Caki2 (cell line): ENCODE measurements at places on chromosomes 16 and 17.

DNA sequence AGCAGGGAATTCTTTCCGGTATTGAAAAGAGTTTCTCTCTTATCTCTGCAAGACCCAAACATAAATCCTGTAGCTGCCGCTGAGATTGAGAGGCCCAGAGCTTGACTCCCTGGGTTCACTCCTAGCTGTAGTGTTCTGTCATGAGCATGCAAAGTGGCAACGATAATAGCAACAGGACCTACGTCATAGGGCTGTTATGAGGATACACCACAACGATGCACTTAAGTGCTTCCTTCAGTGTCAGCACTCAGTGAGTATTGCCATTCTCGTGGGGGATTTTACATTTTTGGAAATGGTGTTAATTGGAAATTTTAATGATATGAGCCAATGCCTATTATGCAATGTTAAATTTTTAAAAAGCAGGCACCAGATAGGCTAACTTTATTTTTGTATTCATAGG lies 199.8 kb downstream of the CYLD start:
- DNase-seq, result no peak

- DNase-seq, result no peak
Measured at GRCh38 chr16:73012341-73012740, 35.6 kb downstream of the ZFHX3 start.

DNA sequence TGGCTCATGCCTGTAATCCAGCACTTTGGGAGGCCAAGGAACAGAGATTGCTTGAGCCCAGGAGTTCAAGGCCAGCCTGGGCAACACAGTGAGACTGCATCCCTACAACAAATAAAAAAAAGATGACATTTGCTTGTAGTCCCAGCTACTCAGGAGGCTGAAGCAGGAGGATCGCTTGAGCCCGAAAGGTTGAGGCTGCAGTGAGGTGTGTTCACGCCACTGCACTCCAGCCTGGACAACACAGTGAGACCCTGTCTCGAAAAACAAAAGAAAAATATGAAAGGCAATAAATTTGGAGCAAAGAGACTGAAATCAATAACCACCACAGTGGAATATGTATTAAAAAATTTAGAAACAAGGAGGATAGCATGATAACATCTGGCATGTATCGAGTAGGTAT lies 143.8 kb upstream of the RBL2 start:
- no peak for DNase-seq

DNA sequence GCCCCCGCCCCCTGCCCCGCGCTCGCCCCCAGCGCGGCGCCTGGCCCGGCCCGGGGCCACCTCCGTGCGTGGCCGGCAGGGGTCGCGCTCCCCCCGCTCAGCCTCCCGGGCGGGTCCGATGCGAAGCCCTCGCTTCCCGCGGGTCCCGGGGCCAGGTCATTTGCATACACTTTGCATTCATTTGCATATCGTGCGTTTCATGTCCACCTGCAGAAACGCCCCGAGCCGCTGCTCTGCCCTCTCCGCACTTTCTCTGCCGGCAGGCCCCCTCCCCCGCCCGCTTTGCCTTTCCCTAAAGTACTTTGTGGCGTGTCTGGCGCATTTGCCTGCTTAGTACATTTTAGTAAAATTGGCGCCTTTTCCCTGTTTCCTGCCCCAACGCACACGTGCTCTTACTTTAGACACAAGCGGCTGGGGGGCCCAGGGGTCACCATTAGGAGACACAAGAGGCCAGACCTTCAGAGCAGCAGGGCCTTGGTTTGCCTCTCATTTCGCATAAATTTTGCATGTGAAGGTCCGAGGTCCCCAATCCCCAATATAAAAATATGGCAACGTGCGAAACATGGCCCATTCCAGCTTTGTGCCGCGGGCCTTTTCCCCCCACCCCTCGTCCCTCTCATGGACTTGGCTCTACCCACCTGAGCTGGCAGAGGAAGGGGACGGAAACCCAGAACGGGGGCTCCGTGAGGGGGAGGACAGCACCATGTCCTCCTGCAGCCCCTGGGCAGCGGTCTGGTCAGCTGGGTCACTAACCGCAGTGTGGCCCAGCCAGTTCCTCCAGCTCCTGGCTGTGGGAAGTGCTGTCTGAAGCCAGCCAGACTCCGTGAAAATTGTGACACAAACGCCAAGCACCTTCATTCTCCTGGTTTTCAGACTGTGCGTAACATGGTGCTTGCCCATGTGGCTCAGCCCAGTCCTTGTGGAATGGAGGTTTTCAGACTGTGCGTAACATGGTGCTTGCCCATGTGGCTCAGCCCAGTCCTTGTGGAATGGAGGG lies 34.8 kb downstream of the CBFA2T3 start:
- no peak for DNase-seq

- DNase-seq, result no peak
Measured at GRCh38 chr17:72255481-72255880, 134.7 kb downstream of the SOX9 start.

DNA sequence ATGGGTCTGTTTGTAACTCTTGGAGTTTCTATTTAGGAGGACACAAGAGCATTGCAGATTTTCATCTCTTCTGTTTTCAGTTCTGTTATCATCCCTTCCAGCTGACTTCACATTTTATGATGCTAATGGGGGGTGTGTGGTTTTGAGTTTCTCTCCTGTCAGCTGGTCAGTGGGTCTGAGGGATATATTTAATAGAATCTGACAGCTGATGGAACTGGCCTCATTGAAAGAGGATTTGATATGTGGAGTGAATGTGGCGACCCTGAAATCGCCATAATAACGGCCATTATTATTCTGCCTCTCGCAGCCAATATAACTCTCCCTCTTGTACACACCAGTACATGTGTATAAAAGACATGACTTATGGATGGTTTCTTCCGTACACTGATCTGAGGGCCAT lies 128.1 kb downstream of the SALL1 start:
- no peak for DNase-seq

- DNase-seq, result no peak
Measured at GRCh38 chr17:40791787-40792436, 7.8 kb downstream of the KRT28 start.

DNA sequence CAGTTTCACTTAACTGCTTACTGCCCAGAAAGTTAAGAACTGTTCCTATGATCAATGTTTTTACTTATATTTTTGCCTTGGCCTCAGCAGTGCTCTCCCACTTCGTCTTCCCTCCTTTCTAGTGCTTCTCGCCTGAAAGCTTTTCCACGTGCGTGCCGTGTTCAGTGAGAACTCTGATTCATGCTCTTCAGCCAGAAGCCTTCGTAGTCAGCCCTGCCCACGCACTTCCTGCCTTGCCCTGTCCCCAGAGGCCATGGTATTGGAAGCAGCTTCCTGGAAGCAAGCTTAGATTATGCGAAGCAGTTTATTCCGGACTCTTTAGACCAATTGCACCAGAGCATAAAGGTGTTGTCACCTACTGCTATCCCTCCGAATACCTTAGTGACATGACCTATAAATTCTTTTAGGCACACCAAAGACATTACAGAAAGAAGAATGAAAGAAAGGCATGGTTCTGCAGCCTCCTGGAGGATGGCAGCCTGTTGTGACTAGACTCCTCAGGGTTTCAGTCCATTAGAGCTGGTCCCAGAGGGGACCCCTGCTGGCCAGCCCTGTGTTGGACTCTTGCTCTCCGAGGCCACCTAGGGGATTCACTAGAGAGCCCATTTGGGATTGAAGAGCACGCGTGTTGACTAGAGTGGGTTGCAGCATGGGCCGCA lies 105.2 kb downstream of the RPTOR start:
- DNase-seq, result peak; percentile 44

GRCh38 chr16:57284209-57284951 lies at the start of gene PLLP:
Gene PLLP (minus strand): TSS chr16:57284672. CDS start chr16:57284540, 132 bp downstream.
- peak; percentile 67 for DNase-seq

DNA sequence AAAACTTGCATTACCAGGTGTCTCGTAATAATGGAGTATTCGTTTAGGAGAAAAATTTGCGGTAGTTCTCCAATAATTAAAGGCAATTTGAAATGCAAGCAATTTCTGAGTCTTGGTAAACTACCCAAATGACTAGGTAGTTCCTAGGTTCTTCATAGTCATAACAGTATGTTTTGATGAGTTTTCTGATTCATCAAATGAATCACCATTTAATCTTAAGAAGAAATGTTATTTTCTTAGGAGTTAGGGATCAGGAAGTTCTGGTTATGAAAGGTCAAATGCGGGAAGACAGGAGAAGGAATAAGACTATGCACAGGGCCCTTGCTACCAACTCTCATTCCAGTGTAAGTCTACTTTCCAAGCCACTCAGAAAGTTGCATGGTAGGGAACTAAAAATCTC lies 221.5 kb upstream of the SOX9 start:
- peak; percentile 22 for DNase-seq

- DNase-seq, result no peak
Measured at GRCh38 chr16:61277849-61278248, 758.4 kb downstream of the CDH8 start.

GRCh38 chr16:69937465-69937951 lies 13.6 kb upstream of the CLEC18A start:
- DNase-seq, result no peak

DNA sequence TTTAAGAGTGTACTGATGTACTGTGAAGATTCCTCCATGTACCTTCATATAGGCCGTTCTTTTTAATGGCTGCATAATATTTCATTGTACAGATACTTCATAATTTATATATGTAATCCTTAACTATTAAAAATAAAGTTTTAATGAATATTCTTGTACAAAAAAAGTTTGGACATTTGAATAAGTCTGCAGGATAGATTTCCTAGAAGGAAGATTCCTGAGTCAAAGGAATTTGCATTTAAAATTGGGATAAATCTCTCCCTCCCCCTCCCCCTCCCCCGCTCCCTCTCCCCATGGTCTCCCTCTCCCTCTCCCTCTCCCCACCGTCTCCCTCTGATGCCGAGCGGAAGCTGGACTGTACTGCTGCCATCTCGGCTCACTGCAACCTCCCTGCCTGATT lies 15.6 kb upstream of the SLC13A2 start:
- no peak for DNase-seq

GRCh38 chr17:10010752-10011151 lies 105.7 kb upstream of the RCVRN start:
- no peak for DNase-seq

- no peak for DNase-seq
Measured at GRCh38 chr16:57592591-57593003, 35.8 kb upstream of the ADGRG1 start.

DNA sequence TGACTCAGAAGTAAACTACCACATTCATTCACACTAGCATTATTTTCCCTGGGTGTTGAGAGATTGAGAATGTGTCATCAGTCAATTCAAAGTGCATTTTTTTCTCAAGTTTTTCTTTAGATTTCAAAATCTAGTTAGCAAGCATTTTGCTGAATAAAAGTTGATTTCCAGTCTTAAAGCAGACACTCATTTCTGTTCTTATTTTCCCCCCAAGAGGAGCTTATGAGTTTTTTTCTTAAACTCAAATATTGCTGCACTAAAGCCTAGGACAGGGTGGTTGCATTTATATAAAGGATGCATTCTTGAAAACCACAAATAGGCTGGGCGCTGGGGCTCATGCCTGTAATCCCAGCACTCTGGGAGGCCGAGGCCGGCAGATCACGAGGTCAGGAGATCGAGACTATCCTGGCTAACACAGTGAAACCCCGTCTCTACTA lies 15.3 kb downstream of the CDH3 start:
- DNase-seq, result no peak

- no peak for DNase-seq
Measured at GRCh38 chr16:12719972-12720371, 83.7 kb downstream of the CPPED1 start.

DNA sequence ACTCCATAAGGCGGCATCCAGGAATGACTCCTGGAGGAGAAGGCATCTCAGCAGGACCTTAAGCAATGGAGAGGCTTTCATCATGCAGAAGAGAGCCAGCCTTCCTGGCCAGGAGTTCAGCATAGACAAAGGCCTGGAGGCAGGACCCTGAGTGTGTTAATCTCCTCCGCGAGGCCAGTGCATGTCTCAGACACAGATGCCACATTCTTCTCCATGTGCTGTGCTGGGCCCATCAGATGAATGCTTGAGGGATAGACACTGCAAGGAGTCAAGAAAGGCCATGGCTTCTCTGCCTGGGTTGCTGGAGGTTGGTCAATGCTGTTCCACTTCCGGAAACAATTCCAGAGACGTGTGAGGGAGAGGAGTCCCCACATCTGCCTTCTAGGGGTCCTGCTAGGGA lies 147.5 kb downstream of the IRX5 start:
- no peak for DNase-seq

DNA sequence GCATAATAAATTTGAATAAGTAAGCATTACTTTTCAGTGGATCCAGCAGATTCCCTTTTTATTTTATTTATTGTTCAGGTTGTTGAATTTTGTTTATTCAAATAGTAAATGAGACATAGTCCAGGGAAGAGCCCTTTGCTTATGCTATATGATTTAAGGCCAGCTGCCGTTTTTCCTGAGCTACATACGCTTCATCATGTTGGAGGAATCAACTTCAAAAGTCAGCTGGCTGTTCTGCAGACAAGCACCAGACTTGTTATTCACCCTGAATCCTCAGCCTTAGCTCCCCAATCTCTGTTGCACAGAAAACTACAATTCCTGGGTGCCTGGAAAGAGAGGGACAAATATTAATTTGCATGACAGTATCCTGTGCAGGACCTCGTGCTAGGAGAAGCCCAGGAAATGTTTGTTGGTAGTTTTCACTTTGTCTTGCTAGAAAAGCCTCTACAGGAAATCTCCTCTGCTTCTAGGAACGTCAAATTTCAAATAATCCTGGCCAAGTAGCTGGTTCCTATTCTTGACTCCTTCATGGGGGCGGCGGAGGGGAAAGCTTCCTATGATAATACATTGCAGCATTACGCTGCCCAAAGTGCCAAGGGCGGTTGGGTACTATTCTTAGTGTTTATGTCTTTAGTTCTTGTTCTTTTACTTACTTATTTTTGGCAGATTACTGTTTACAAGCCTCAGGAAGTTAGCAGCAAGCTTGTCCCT lies 101.6 kb downstream of the PRKCA start:
- no peak for DNase-seq
